ENCODE measurements at places on chromosomes 7 and 10.

GRCh38 chr10:11831520-11831951 is 8.4 kb downstream of the PROSER2 start:
- H3K27me3 ChIP-seq: no peaks in the 10 kb centered on the region
- no peak for DNase-seq
- H3K4me3 ChIP-seq: no peak overlapping the region
- H3K36me3 ChIP-seq: no peaks in the 10 kb centered on the region

DNA sequence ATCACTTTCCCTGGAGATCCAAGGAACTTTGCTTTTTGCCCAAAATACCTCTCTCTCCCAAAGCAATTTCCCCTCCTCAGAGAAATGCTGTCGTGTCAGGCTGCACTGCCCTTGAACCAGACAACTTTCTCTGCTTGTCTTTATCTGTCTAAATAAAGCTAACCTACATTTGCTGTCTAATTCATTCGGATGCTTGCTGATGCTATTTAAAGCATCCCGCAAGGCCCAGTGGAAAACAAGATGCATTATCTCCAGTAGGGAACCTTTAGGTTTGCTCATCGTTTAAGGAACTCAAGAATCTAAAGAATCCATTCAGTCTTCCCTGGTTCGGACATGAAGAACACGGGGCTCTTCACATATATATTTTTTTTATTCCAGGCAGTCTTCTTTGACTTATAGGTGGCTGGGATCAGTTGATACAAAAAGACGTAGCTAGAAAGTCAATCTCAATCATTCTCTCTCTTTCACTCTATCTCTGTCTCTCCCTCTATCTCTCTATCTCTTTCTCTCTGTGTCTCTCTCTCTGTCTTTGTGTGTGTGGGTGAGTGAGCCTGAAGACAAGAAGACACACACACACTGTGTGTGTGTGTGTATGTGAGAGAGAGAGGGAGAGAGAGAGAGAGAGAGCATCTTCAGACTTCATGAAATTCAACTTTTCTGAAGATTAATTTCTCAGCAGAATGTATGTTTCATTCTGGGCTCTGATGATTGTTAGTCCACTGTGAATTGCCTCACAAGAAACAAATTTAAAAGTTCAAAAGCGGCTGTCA is 92.8 kb upstream of the MKLN1 start:
- no peaks in the 10 kb centered on the region for H3K27me3 ChIP-seq
- no peak for DNase-seq
- H3K4me1 ChIP-seq: peaks cover 17% of the 10 kb centered on the region
- no peaks in the 10 kb centered on the region for H3K36me3 ChIP-seq
- H3K4me3 ChIP-seq: no peak overlapping the region

DNA sequence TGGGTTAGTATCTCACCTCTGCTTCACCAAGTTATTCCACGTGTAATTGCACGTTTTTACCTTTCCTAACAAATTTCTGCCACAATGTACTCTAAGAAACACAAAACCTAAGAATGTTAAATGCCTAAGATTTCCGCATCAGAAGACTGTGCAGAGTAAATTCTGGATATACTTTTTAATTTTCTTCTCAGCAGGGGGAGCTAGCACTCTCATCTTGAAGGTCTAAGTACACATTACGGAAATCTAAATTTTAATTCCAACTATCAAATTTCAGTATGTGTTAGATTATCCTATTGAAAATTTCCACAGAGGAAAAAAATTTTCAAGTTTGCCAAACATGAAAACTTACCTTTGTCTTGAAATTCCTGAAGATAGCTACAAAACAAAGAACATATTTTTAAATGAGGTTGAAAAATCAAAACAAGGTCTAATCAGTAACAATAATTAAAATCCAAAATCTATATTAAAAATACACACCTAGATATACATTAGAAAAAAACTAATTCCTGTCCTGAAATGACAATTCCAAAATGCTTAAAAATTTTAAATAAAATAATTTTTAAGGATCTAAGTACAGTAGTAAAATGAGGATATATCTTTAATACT is 10.5 kb downstream of the SKAP2 start:
- no peak for DNase-seq
- H3K27me3 ChIP-seq: peaks cover 9% of the 10 kb centered on the region
- H3K4me1 ChIP-seq: no peaks in the 10 kb centered on the region
- H3K4me3 ChIP-seq: no peak overlapping the region

DNA sequence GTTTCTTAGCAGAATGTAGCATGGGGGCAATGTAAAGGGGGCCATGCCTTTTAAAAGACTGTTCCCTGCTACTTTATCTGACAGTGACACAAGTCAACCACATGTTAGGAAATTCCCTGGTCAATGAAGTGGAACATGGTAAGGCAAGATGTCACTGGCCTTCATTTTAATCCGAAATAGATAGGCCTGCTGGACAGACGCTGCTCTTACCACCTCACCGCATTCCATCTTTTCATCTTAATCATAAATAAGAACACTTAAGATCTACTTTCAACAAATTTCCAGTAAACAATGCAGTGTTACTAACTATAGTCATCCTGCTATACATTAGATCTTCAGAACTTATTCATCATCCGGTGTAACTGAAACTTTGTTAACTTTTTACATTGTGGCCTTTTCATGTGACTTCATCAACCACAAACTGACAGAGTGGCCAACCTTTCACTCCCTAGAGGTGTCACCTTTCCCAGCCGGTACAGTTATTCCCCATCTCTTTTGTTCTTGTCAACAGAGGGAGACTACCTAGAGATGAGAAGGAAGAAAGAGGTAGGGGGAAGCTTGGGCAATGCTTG is 15.6 kb downstream of the ASB4 start:
- DNase-seq: no peak
- no peak overlapping the region for H3K4me3 ChIP-seq
- H3K27ac ChIP-seq: no peak overlapping the region
- H3K4me1 ChIP-seq: no peaks in the 10 kb centered on the region

DNA sequence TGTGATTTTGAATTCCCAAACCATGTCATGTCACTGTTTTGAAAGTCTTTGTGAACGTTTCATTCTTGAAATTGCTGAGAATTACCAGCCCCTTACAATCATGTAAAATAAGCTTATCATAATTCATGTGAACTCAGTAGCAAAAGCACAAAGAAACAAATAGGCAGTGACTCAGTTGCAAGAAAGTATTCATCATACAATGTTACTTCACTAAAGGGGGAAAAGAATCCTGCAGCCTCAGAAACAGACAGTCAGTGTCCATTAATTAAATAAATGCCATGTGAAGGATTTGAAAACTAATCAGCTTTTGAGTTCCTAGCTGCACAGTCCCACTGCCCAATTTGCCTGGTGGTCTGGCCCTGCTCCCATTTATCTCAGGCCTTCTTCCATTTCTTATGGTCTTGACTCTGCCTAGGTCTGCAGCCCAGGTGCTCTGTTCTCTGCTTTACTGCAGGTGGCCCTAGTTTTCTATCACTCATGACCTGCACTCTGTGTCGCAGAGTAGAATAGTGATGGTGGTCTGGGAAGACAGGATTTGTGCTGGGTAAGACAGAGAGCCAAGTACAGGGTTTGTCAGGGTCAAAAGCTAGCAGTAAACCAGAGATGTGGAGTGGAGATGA is 99.7 kb downstream of the PLCE1 start:
- no peak overlapping the region for H3K27ac ChIP-seq
- no peak overlapping the region for H3K4me3 ChIP-seq
- no peaks in the 10 kb centered on the region for H3K27me3 ChIP-seq
- no peak for DNase-seq
- H3K36me3 ChIP-seq: no peaks in the 10 kb centered on the region
- no peaks in the 10 kb centered on the region for H3K4me1 ChIP-seq

- no peaks in the 10 kb centered on the region for H3K27me3 ChIP-seq
- no peak overlapping the region for H3K4me3 ChIP-seq
- no peak for DNase-seq
- peaks cover 31% of the 10 kb centered on the region for H3K36me3 ChIP-seq
- H3K27ac ChIP-seq: no peak overlapping the region
These were observed 51.1 kb upstream of the TSPAN13 start for GRCh38 chr7:16702441-16702840.

DNA sequence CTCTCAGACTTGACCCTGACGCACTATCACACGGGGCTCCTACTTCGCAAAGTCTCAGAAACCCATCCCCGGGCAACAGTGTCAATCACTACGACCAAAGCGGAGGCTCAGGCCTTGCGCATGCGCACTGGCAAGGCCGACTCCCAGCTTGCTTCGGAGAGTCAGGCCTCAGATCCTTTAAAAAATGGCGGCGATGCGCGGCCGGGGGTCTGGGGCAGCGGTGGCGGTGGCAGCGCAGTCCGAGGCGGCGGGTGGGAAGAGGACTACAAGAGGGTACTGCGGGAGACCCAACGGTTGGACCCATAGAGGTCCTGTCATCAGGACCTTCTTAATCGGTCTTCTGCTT is 196.9 kb downstream of the ZNF716 start:
- no peak for DNase-seq
- no peaks in the 10 kb centered on the region for H3K36me3 ChIP-seq
- H3K4me1 ChIP-seq: no peaks in the 10 kb centered on the region

DNA sequence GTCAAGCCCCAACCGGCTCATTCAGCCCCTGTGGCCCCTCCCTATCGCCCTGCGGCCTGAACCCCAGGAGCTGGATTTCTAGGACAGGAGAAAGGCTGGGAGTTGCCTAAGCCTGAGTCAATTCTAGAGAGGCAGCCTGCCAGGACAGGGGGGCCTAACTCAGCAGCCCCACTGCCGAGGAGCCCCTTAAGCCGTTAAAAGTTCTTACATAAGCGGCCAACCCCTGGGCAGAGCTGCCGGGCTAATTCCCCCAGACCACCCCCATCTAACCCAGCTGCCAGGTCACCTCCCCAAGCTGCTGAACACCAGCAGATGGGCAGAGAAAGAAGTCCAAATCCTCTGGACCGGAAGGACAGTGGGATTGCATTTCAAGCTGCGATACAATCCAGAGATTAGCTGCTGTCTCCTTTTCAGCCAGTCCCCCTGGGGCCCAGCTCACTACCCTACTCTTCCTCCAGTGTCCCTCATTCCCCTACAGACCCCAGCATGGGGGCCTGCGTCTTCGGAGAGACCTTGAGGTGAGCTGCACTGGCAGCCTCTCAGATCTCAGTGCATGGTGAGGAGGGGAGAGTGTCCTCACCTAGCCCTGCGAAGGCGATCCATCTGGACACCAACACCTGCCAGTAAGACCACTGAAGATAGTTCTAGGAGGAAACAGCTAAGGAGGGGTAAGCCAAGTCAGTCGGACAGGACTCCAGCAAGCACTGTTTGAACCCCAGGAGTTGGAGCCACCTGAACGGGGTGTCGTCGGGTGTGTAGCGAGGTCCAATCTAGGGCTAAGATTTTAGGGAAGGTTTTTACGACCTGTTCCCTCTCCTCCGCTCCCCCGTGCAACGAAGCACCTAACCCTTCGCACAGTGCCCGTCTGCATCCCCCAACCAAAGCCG is 830 bp downstream of the IMPDH1 start:
- peaks cover 42% of the 10 kb centered on the region for H3K4me1 ChIP-seq
- peak overlapping the region; percentile 67 for H3K4me3 ChIP-seq
- DNase-seq: no peak

DNA sequence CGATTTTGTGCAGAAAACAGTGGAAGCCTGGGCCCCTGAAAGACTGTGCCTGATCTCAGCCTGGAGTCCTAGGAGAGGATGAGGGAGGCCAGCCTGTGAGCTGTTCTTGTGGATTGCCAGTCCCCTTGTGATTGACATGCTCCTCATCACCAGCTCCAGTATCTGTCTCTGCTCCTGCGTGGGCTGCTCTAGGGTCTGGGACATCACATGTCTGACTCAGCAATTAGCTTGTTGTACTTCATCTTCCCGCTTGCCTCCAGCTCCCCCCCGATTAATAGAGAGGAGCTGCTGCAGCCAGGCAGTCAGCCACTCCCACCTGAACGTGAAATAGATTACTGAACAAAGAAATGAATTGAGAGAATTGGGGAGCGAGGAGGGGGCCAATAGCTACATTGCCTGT is 99.6 kb upstream of the TBX20 start:
- DNase-seq: no peak
- no peak overlapping the region for H3K4me3 ChIP-seq
- H3K4me1 ChIP-seq: no peaks in the 10 kb centered on the region
- no peaks in the 10 kb centered on the region for H3K36me3 ChIP-seq
- no peak overlapping the region for H3K27ac ChIP-seq
- no peaks in the 10 kb centered on the region for H3K27me3 ChIP-seq

DNA sequence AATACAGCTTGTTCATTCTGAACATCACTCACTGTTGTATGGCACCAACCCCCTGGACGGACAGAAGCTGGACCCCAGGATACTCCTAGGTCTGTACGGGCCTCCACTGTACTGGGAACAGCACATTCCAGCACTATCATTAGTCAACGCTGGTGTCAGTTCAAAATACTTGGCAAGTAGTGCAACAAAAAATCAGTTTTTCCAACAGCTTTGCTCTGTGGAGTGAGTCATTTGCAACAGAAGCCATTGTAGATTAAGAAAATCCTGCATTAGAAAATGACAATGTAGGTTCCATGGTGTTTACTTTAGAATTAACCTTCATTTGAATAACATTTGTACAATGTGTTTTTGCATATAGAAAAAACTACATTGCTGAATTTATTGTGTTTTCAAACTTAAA is 266.6 kb downstream of the HDAC9 start:
- no peaks in the 10 kb centered on the region for H3K36me3 ChIP-seq
- H3K4me3 ChIP-seq: no peak overlapping the region

- no peak overlapping the region for H3K4me3 ChIP-seq
- no peaks in the 10 kb centered on the region for H3K36me3 ChIP-seq
- no peaks in the 10 kb centered on the region for H3K27me3 ChIP-seq
- DNase-seq: no peak
These were observed 42.0 kb downstream of the COL1A2 start for GRCh38 chr7:94436700-94437099.

DNA sequence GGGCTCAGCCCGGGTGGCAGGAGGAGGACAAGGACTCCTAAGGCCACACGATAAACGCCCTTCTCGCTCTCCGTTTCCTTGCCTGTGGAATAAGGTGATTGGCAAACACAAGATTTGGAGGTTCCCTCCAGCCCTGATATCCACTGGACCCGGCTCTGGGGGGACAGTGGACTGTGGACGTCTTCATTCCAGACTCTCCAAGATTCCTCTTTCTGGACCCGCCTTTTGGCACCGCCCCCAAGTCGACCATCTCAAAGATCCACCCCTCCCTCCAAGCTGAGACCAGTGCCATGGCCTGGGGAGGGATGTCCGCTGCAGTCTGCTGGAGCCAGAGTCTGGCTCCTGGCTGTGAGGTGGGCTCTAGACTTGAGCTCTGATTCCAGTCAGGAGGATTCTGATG is 23.6 kb downstream of the ZNF783 start:
- H3K27ac ChIP-seq: peak overlapping the region; percentile 48
- H3K4me3 ChIP-seq: peak overlapping the region; percentile 55
- H3K36me3 ChIP-seq: peaks cover 3% of the 10 kb centered on the region
- no peaks in the 10 kb centered on the region for H3K27me3 ChIP-seq
